ENCODE measurements at places on chromosomes 2 and 18.
A peak's percentile ranks its signal among the peaks of the same experiment; 100 is the strongest.

- DNase-seq: no peak
Measured at GRCh38 chr2:120224735-120225548, 1.7 kb upstream of the TMEM185B start.

- no peak for DNase-seq
Measured at GRCh38 chr2:86185517-86186212, 9.6 kb downstream of the IMMT start.

- no peak for DNase-seq
Measured at GRCh38 chr2:223576873-223577272, 25.3 kb downstream of the SCG2 start.

- DNase-seq: peak; percentile 38
Measured at GRCh38 chr2:231926761-231927565, 767 bp upstream of the NPPC start.

GRCh38 chr2:159164457-159164911 lies 122.0 kb downstream of the WDSUB1 start:
- no peak for DNase-seq

- DNase-seq: no peak
Measured at GRCh38 chr18:59432803-59433597, 73.9 kb upstream of the LMAN1 start.

GRCh38 chr2:222332116-222332515 lies 33.3 kb upstream of the PAX3 start:
- no peak for DNase-seq

DNA sequence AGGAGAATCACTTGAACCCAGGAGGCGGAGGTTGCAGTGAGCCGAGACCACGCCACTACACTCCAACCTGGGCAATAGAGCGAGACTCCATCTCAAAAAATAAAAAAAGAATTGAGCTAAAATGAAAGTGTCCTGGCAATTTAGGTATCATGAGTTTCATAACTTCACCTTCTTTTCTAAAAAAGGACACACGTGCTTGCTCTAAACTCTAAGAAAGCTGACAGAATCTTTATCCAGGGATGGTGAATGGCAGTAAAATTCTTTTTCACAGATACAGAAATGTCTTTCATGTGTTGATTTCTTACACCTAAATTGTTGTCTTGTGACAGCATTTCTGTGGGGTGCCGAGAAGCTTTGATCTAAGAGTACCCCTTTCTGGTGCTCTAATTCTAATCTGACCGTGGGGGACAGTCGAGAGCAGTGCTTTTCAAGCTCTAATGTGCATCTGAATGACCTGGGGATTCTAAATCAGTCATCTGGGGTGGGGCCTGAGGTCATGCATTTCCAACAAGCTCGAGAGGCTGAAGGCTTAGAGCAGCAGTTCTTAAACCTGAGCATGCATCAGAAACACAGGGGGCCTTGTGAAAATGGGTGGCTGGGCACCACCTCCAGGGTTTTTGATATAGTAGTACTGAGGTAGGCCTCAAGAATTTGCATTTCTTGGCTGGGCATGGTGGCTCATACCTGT lies 42.1 kb upstream of the REL start:
- no peak for DNase-seq

- DNase-seq: no peak
Measured at GRCh38 chr2:128590309-128591021, 271.8 kb upstream of the HS6ST1 start.

GRCh38 chr18:29712785-29713184 lies 1329.8 kb downstream of the DSC3 start:
- no peak for DNase-seq

DNA sequence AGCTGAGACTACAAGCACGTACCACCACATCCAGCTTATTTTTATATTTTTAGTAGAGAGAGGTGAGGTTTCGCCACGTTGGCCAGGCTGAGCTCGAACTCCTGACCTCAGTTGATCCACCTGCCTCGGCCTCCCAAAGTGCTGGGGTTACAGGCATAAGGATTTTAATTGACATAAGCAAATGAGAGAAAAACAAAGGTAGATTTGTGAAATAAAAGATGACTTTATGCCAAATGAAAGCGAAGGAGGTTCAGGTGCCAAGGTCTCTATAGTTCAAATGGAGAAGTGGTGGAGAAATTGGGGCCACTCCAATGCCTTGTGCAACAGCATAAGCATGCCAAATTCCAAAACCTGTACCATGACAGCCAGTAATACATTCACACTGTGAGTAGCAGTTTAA lies 180.6 kb downstream of the MREG start:
- no peak for DNase-seq

- no peak for DNase-seq
Measured at GRCh38 chr2:189498205-189498604, 56.9 kb downstream of the WDR75 start.

- DNase-seq: no peak
Measured at GRCh38 chr2:158718196-158718585, 76.9 kb upstream of the DAPL1 start.

- no peak for DNase-seq
Measured at GRCh38 chr18:39403121-39403520, 1837.5 kb upstream of the CELF4 start.

DNA sequence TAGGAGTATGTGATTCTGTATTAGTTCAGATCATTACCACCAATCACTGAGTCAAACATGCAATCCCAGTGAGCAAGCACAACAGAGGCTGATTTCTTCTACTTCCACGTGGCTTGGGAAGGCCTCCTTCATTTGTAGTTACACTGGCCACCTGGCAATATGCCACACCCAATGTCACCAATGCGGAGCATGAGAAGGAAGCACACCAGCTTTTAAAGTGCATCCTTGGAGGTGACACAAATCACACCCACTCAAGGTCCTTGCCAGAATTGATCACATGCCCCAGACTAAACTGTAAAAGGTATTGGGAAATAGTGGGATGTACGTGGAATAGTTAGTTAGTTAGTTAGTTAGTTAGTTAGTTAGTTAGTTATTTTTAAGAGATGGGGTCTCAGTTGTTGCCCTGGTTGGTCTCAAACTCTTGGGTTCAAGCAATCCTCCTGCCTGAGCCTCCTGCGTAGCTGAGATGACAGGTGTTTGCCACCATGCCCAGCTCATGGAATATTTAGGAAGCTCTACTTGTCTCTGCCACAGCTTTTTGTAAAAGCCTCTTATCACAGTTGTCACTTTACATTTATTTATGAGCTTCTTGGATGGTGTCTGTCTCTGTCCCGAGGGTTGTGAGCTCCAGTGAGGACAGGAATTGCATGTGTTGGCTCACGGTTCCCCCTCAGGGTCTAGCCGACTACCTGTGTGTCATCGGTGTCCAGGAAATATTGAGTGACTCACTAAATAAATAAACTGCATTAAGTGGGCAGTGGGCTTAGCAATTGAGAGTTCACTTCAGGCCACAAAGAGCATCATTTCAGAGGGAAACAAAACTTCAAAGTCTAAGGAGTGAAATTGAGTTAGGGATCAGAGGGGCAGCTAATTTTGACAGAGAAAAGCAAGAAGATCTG lies 28.1 kb upstream of the CAB39 start:
- DNase-seq: no peak

DNA sequence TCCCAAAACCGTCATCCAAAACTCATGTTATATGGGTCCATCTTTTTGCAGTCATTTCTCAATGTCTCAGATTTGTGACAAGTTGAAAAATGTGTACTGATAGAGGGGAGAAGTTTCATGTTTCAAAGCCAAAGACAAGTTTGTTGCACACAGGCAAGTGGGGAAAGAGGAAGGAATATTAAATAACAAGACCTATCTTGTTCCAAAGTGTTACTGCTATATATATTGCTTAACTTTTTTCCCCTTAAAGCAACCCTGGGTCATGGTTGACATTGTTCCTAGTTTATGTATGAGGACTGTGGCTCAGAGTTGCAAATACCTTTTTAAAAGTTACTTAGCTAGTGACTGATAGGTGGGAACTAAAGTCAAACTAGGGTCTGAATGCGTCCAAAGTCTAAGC lies 1.7 kb downstream of the ITGA4 start:
- DNase-seq: no peak

DNA sequence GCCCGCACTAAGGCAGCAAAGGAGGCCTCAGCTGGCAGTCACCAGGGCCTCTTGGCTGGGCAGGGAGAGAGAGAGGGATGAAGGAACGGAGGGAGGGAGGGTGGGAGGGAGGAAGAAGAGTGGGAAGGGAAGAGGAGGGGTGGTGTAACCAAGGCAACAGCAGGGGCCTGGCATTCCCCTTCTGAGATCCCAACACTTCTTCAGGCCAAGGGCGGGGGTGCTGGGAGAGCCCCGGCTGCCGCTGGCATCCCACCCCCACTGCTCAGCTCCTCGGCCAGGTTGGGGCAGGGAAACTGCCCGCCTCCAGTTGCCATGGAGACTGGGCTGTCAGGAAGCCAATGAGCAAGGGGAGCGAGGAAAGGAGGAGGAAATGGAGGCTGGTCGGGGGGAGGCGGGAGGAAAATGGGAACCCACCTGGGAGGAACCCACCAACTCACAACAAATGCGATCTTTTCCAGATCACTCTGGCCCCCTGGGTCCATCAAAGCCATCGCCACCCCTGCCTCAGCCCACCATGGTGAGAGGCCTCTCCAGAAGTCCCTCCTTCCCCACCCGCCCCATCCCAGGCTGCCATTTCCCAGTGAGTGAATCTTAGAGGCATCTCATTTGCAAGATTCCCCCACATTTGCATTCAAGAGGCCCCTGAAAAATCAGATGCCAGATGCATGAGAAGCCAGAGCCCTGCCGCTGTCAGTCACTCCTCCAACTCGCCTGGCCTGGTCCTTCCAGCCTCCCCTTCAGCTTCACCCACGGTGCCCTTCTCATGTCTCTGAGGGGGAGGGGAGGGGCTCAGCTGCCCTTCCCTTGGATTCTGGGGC lies 12.4 kb downstream of the SH2D6 start:
- DNase-seq: no peak

DNA sequence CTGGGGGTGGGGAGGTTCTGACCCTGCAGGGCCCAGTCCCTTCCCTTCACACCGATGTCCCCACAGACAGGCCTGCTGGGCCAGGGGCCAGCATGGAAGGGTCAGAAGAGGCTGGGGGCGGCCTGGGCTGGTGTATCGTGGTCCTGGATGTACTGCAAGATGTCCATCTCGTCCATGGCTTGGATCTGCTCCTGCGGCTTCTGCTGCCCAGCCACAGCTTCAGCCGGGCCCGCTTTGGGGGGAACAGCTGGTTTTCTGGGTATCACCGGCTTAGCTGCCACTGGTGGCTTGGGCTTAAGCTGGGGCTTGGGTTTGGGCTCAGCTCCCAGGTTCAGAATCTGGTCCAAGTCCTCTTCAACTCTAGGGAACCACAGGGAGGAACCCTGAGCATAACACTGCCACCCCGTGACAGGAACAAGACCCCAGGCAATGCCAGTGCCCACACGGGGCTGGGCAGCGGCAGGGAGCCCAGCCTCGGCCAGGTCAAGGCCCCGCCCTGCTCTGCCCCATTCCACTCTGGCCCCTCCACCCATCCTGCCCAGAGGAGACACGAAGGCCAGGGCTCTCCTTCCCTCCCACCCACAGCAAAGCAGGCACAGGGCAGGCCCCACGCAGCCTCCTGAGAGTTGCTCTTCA lies 31.9 kb downstream of the HS1BP3 start:
- DNase-seq: no peak
